Transverse colon (tissue), 4 donors: ENCODE measurements at places on chromosomes 6 and 20.

- no peak for DNase-seq
These were observed 40.0 kb downstream of the PLAGL2 start for GRCh38 chr20:32167552-32167951.

GRCh38 chr6:36916126-36916525 lies 30.4 kb downstream of the C6orf89 start:
- DNase-seq = no peak

GRCh38 chr20:57199656-57200405 lies 66.6 kb downstream of the BMP7 start:
- DNase-seq = no peak

- DNase-seq = no peak
These were observed 167.5 kb upstream of the TSHZ2 start for GRCh38 chr20:52804497-52805295.

DNA sequence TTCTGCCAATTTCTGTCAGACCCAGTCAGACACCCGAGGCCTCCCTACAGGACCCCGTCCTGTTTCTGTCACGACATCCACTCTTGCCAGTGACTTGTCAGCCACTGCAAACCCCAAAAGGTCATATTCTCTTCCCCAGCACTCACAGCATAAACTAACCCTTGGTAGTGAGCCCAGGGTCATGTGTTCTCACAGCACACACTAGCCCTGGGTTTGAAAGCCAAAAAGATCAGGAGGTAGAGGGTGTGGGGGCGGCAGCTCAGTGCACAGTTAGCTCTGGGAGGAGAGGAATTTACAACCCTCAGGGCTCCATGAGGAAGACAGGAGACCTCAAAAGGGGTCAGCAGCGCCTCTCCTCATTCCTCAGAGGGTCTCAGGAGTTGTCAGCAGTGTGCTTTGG lies 9.9 kb upstream of the SNX9 start:
- DNase-seq = no peak

DNA sequence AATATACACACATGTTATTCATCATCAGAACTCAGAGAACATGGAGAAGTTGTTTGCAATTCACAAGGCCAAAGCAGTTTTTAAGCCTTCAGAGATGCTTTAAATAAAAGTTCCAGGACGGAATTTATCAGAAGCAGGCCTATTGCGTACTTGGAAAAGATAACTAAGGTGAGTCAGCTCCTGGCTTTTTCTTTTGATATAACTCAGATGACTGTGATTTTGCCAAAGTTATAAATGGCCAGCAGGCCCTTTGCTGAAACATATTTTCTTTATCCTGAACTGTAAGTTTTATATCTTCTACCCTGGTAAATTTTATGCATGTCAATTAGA lies 55.0 kb upstream of the PLCB1 start:
- no peak for DNase-seq

- DNase-seq = no peak
These were observed 141.6 kb downstream of the TRIM27 start for GRCh38 chr6:28782113-28782673.

GRCh38 chr6:133752129-133752528 lies 136.8 kb upstream of the TCF21 start:
- DNase-seq = no peak

DNA sequence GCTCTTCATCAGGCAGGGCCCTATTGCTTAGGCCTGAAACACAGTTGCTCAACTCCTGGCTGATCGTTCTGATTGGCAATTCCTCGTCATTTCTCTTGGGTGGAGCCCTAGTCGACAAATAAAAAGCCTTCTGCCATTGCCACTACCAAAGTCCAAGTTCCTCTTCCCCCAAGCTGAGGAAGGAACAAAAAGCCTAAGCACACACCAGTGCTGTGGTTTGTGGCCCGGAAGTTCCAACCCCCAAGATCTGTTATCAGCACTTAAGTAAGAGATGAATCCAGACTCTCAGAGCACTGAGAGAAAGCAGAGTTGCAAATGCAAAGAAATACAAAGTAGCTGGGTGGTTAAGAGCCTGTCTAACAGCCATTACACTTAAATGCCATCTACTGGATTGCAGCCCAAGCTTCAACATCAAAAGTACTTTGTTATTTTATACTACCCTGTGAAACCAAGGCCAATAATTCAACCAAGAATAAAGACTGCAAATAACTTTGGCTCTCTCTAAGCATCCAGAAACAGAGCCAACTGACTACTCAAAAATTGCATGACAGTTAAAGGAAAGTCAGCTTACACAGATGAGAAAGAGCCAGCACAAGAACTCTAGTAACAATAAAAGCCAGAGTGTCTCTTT lies 1024.0 kb downstream of the GRIK2 start:
- DNase-seq = no peak

GRCh38 chr6:70171236-70171635 lies 131.6 kb downstream of the COL9A1 start:
- DNase-seq = no peak

- no peak for DNase-seq
These were observed 862.0 kb downstream of the PHF3 start for GRCh38 chr6:64497634-64498033.
